ENCODE measurements at places on chromosomes 4 and X.

GRCh38 chr4:21554066-21554465 is 394.5 kb downstream of the KCNIP4 start:
- no peak for DNase-seq

DNA sequence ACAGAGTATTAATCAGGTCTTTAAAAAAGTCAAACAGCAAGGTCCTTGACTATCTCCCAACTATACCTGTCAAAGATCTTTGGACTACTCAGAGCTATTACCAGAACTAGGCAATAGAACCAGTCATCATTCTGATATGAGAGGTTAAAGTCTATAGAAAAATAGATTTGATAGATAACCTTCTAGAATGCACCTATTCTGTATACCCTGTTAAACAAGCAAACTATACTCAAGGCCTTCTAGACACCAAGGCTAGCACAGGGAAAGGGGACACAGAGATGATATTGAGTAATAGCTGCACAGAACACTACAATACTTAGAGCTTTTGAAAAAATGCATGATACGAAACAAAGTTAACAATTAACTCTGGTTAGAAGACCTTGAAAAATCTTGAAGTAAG is 149.5 kb downstream of the NR3C2 start:
- no peak for DNase-seq

DNA sequence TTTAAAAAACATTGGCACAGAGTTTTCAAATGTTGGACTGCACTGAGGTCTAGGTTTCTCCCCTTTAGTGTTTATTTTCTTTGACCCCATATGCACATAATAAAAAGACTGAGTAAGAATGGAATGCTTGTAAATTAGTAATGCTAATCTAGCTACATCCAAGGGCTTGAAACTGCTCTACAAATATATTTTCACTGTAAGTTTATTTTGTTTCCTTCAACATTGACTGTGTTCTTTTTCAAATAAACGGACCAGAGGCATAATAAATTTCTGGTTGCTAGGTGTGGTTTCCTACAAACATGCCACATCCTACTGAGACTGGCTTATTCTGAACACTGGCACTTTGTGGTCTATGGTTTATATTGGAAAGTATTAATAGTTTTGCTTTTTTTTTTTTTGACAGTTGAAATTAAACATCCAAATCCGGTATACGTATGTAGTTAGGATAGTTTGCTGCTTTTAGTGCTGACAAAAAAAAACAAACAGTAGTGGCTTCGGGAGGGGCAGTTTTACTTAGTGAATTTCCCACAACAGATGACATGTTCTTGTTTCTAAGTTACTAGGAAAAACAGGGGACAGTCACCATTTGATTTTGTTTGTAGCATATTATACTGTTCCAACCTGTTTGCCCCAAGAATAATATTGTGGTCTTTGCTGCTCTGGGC is 13.2 kb downstream of the CA5B start:
- peak; percentile 37 for DNase-seq

- no peak for DNase-seq
Measured at GRCh38 chr4:39004758-39005157, 27.5 kb downstream of the TMEM156 start.

DNA sequence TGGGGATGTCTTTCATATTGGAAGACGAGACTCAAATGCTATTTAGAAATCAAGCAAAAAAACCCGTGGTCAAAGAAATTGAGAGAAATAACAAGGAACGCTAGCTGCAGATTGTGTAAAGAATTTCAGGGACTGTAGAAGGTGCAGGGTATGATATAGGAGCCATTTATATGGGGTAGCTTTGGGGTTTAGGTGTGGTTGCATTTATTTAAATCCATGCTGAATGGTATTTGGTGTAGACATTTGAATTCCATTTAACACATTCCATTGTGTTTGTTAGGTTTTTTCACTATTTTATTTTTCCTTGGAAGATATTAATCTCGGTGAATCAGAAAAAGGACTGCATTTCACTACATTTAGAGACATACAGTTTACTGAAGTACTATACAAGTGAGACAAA is 341.0 kb upstream of the GALNTL6 start:
- no peak for DNase-seq

DNA sequence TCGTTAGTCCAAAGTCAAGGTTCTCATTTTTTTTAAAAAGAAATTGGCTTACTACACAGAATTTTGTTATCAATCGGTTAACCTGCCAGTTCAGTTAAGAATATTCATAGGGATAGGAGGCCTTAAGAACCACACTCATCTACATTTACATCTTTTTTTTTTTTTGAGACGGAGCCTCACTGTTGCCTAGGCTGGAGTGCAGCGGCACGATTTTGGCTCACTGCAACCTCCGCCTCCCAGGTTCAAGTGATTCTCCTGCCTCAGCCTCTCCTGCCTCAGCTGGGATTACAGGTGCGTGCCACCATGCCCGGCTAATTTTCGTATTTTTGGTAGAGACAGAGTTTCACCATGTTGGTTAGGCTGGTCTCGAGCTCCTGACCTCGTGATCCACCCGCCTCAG is 33.7 kb downstream of the ABCE1 start:
- DNase-seq, result no peak

DNA sequence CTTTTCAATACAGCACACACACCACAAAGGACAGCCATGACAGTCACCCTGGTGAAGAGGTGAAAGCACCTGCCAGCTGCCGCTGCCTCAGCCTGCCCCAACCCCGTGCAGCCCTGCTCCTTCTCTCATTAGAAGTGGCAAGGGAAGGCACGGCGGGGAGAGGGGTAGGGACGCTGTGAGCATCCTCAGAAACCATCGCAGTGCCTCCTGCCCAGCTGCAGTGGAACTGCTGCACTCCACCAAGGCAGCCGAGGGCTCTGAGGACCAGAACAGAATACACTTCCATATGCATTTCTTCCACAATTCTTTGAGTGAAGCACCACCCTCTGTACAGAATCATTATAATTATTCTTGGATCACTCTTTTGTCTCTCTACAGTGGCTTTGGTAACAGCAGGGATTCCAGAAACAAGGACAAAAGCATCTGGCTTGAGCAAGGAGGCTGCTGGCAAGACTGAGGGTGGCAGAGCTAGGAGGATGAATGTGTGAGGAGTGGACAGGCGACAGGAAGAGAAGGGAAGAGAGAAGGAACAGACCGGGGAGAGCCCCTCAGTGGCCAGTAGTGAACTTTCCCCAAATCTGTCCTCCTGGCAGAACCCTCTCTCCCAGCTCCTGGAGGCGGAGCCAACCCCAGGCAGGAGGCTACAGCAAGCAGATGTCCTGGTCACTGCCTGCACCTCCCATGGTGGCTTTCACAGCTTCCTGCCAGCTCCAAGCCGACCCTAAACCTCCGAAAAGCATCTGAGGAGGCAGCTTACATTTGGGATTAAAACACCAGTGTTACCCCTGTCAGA is 73.2 kb downstream of the MTNR1A start:
- DNase-seq, result no peak

GRCh38 chrX:72123471-72124185 is 8.1 kb downstream of the RTL5 start:
- DNase-seq, result peak; percentile 79

- DNase-seq, result no peak
Measured at GRCh38 chr4:180696460-180697092, 1546.6 kb upstream of the TENM3 start.

DNA sequence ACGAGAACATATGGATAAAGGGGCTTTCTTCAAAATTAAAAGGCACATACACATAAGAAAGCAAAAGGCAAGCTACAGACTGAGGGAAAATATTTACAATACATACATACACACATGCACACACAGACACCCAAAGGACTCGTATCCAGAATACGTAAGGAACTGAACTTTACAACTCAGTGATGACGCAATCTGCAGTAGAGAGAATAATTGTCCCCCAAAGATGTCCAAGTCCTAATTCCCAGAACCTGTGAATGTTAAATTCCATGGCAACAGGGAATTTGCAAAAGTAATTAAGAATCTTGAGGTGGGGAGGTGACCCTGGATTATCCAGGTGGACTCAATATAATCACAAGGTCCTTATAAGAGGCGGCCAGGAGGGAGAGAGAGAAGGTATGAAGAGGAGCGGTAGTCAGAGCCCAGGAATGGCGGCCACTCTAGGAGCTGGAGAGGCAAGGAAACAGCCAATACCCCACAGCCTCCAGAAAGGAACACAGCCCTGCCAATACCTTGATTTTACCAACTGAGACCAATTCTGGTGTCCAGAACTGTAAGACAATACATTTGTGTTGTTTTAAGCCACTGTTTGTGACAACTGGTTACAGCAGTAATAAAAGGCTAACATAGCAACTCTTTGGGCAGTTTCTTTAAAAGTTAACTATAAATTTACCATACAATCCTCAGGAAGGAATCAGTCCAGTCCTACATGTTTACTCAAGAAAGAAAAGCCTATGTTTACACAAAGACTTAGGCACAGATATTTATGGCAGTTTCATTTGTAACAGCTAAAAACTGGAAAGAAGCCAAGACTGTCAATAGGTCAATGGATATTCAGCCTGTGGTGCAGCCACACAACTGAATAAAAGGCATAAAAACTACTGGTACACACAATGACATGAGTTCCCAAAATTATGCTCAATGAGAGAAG is 27.3 kb upstream of the STS start:
- DNase-seq, result peak; percentile 39

GRCh38 chr4:71907782-71908181 is 123.9 kb upstream of the GC start:
- no peak for DNase-seq

GRCh38 chrX:2317527-2318055 is 183.2 kb downstream of the DHRSX start:
- no peak for DNase-seq

DNA sequence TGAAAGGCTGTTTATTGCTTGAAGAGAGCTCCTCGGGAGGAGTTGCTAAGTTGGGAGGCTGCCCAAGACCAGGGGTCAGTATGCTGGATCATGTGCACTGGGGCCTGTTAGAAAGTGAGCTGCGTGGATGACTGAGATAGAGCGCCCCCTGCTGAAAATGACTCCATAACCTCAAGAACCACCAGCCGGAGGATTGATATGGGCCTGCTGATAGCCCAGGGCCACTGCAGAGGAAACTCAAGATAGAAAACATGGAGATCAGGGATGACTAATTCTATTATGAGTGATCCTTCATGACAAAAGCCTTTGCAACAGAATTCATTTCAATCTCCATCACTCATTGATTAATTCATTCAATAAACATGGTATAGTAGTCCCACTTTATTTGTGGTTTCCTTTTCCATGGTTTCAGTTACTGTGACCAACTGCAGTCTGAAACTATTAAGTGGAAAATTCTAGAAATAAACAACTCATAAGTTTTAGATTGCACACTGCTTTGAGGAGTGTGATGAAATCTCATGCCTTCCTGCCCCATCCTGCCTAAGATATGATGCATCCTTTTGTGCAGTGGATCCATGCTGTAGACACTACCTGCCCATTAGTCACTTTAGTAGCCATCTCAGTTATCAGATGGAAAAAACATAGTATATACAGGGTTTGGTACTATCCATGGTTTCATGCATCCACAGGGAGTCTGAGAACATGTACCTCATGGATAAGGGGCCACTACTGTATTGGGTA is 126.7 kb upstream of the MBNL3 start:
- peak; percentile 29 for DNase-seq

GRCh38 chrX:7852166-7852565 is 9.2 kb downstream of the VCX start:
- DNase-seq, result no peak
